AG04450 (cell line): ENCODE measurements at places on chromosomes 6 and 20.

DNA sequence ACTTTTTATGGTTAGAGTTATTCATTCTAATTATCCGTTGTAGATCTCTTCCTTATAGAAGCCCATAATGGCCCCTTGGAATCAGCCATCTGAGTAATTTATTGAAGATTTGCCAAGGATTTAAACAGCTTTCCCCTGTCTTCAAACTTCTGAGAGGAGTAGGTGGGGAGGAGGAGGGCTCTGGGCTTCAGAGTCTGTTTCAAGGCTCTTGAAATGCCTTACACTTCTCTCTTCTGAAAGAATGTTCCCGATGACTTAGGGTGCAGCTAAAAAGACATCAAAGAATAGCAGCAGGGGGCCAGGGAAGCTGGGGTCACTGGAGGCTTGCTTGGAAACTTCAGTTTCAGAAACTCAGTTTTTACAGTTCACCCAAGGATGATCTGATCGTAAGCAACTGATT is 165.3 kb downstream of the ZDHHC14 start:
- no peak for DNase-seq

DNA sequence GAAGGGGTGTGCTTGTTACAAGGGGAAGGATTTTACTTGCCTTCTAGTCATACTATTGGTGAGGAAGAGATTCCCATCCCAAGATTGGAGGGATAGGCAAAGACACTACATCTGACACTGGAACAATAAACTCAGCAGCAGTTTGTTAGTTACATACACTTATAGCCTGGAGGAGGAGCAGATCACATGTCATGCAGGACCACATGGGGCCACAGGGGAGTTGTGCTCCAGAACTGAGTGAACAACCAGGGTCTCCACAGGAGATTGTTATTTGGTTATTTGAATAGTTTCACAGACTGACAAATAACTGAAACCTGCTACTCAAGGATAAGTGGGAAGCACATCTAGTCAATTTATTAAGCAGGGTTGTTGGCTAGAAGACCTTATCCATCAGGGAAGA is 559.4 kb upstream of the MANEA start:
- DNase-seq: no peak

DNA sequence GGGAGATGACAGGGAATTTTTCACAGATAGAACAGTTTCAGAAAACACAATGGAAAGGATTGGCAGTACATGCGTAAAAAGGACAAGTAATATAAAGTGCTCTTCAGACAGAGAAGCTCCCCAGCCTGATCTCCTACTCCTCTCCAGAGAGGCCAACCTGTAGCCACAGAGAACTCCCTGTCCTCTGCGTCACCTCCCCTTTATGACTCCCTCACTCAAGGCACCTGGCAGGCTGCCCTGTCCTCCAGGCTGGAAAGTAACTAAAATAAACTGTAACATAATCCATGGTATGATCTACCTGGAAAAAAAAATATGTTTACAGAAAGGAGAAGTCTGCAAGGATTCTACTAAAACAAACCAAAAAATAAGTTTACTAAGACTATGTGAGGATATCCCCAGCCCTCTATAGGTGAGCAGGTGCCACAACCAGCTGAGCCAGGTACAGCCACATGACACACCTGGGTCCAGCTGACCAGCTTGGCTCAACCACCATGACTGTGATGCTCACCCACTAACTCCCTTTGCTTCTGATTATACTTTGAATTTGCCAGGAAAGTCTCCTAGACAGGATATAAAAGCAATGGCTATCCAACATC is 29.2 kb downstream of the MBOAT1 start:
- no peak for DNase-seq

DNA sequence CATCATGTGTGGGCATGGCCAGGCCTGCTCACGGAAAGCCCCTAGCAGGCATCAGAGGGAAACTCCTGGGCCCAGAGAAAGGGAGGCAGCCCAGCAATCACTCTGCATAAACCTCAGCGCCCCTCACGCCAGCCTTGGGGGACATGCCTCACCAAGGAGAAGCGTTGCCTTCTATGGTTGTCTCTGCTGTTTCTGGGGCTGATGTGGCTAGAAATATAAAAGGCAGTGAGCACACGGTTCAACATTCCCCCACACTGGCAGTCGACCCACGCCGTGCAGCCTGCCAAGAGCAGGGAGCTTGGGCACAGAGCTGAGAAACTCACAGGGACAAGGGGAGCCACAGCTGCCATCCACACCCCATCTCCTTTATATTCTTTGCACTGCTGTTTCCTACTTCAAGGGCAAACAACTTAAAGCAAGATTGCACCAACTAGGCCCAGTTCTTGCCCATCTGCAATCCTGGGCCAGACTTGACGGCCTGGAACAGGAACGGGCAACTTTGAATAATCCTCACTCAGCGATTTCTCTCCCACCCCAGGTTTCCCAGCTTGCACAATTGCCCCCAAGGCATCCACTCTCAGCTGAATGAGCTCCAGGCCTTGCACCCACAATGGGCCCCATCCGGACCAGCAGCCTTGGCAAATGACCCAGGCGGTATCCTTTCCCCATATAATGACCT is 35.5 kb upstream of the FOXC1 start:
- DNase-seq: no peak
